ENCODE measurements at places on chromosomes 12 and 14. TPM values are rescaled to one million over a fixed set of nuclear protein-coding genes. Genes with fewer than 3 reads are reported as not detected.

GRCh38 chr12:43316520-43316919, 235.5 kb downstream of the ADAMTS20 start:
- no peaks in the 10 kb centered on the region for H3K27me3 ChIP-seq
- H3K4me3 ChIP-seq: no peak overlapping the region
- no peak overlapping the region for H3K27ac ChIP-seq
- DNase-seq: no peak
- H3K4me1 ChIP-seq: no peaks in the 10 kb centered on the region

GRCh38 chr14:64880221-64881121, 764 bp upstream of the SPTB start:
- H3K27me3 ChIP-seq: peaks cover 47% of the 10 kb centered on the region
- peak; percentile 56 for DNase-seq
- no peaks in the 10 kb centered on the region for H3K36me3 ChIP-seq
- H3K4me3 ChIP-seq: peak overlapping the region; percentile 62

DNA sequence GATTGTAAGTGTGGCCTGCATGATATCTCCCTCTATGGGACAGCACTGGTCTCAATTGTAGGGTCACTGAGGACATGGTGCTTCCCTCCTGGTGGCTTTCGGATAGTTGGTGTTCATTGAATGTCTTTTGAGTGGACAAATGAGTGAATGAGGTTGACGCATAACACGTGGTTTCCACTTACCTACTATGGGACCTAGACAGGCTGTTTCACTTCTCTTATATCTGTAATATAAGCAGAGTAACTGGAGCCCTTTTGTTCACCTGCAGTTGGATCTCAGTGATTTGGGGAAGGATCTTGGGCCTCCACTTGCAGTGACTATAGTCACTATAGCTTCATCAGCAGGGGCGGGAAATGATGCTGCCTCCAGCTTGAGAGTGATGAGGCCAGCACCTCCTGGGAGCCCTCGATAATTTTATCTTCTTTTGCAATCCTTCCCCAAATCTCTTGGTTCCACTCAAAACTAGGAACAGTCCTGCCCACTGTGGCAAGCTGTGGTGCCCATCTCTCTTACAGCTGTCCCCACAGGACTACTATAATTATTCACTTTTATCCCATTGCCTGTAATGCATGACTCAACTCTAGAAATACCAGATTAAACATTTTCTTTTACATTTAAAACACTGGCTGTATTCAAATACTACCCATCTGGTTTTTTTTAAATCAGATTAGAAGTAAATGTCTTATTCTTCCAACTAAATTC, 242.9 kb downstream of the CHST11 start:
- H3K4me3 ChIP-seq: no peak overlapping the region
- H3K27me3 ChIP-seq: no peaks in the 10 kb centered on the region
- DNase-seq: no peak
- H3K27ac ChIP-seq: no peak overlapping the region

DNA sequence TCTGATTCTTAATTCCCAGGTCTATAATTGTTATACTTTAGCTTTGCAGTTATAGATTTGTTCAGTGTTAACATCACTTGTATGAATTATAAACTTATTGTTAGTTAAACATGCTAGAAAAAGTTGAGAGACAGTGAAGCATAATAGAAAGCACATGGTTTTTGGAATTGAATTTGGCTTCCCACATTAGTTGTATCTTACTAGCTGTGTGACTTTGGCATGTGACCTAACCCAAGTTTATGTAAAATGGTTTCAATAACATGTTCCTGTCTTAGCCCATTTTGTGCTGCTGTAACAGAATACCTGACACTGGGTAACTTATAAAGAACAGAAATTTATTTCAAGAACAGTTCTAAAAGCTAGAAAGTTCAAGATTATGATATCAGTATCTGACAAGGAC, 146.3 kb downstream of the PDE3A start:
- DNase-seq: no peak
- H3K4me1 ChIP-seq: no peaks in the 10 kb centered on the region
- no peaks in the 10 kb centered on the region for H3K27me3 ChIP-seq
- no peak overlapping the region for H3K4me3 ChIP-seq
- H3K27ac ChIP-seq: no peak overlapping the region

- H3K27ac ChIP-seq: no peak overlapping the region
- H3K4me3 ChIP-seq: no peak overlapping the region
- no peaks in the 10 kb centered on the region for H3K4me1 ChIP-seq
- no peaks in the 10 kb centered on the region for H3K27me3 ChIP-seq
- no peaks in the 10 kb centered on the region for H3K36me3 ChIP-seq
These were observed 21.0 kb downstream of the PIGH start for GRCh38 chr14:67579040-67579439.

DNA sequence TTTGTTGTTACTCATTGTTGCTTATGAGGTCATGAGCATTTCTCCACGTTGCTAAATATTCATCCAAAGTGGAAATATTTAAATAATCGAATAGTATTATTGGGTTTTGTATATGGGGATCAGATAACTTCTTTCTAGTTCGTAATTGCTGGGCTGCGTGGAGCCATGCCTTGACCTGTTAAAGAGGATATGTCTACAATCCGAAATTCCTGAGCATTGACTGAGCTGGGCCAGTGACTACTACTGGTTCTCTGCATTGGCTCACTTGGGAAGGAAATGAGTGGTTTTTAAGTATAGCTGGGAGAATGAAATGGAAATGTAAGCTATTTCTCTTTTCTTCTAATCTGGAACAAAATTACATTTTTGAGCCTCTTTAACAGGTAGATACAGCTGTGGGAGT, 163.2 kb downstream of the RPL10L start:
- no peak overlapping the region for H3K4me3 ChIP-seq
- H3K36me3 ChIP-seq: no peaks in the 10 kb centered on the region
- H3K4me1 ChIP-seq: no peaks in the 10 kb centered on the region
- no peaks in the 10 kb centered on the region for H3K27me3 ChIP-seq
- no peak for DNase-seq
- no peak overlapping the region for H3K27ac ChIP-seq

GRCh38 chr14:74508292-74508731, 14.7 kb downstream of the ISCA2 start:
- H3K27me3 ChIP-seq: no peaks in the 10 kb centered on the region
- no peak for DNase-seq
- no peak overlapping the region for H3K4me3 ChIP-seq
- H3K4me1 ChIP-seq: no peaks in the 10 kb centered on the region
- H3K27ac ChIP-seq: no peak overlapping the region

- no peak for DNase-seq
- no peaks in the 10 kb centered on the region for H3K27me3 ChIP-seq
- no peak overlapping the region for H3K4me3 ChIP-seq
- no peaks in the 10 kb centered on the region for H3K4me1 ChIP-seq
These were observed 5.2 kb upstream of the PRH1 start for GRCh38 chr12:10889226-10889625.

- no peak for DNase-seq
- peaks cover 5% of the 10 kb centered on the region for H3K36me3 ChIP-seq
- H3K27me3 ChIP-seq: peaks cover 51% of the 10 kb centered on the region
- peak overlapping the region; percentile 87 for H3K27ac ChIP-seq
- peak overlapping the region; percentile 77 for H3K4me3 ChIP-seq
These were observed 300 bp upstream of the CCND2 start for GRCh38 chr12:4273273-4273651.

DNA sequence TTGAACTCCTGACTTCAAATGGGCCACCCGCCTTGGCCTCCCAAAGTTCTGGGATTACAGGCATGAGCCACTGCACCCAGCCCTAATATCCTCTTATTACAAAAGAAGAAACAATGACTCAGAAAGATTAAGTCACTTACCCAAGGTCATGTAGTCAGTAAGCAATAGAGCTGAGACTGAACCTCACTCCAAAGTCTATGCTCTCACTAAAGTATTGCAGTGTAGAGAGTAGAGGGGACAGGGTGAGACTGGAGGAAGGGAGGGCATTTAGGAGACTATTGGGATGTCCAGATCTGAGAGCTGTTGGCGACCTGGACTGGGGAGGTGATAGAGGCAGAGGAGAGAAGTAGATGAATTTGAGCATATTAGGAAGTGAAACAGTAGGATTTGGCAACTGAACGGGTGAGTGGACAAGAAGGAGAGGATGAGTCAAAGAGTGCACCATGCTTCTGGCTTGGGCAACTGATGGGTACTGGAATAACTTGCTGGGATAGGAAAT, 11.8 kb downstream of the P2RX7 start:
- H3K27ac ChIP-seq: peak overlapping the region; percentile 80
- peaks cover 13% of the 10 kb centered on the region for H3K4me1 ChIP-seq
- H3K4me3 ChIP-seq: no peak overlapping the region
- no peak for DNase-seq

DNA sequence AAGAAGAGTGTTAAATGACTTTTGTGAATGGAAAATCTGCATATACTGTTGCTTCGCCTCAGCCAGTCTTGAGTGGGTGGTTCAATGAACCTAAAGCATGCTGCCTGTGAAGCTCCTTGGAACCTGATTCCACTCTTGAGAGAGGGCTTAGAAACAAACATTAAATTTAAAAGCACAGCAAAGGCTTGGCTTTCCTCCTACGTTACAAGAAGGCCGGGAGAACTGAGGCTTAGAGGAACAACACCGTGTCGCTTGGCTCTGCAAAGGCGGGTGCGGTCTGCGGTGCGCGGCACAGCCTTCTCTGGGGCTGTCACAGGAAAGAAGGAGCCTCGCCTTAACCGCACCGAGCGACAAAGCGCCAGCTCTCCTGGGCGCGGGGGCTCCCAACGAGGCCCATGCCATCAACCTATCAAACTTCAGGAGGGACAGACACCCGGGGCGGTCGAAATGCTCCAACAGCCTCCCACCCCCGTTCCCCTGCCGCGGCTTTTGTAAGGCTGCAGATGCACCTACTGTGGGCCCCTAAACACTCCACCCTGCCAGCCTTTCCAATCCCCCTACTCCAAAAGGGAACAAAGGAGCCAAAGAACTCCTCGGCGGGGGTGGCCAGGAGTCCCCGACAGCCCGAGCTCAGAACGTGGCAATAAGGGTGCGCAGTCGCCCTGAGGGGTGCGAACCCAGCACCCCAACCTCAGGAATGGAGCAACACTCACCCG, 729 bp downstream of the OSBPL8 start:
- H3K36me3 ChIP-seq: no peaks in the 10 kb centered on the region
- H3K27me3 ChIP-seq: no peaks in the 10 kb centered on the region
- DNase-seq: peak; percentile 80
- H3K27ac ChIP-seq: peak overlapping the region; percentile 97
- peak overlapping the region; percentile 93 for H3K4me3 ChIP-seq

DNA sequence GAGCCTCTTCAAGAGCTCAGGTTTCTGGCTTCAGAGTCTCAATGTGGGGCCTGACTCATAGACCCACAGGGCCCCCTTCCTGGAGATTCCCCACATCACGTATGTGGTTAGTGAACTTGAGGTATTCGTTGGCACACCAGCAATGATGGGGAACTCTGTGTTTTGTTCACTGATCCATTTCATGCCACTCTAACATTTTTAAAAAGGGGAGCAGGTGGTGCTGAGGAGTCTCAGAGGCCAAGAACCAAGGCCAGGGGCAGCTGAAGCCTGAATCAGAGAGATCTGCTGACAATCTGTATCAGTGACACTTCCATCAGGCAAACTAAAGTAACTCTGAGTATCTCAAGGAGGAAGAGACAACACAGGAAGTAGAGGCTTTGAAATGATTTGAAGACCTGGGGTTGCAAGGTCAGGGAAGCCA, 323.4 kb downstream of the VRK1 start:
- no peak overlapping the region for H3K4me3 ChIP-seq
- H3K27me3 ChIP-seq: peaks cover 7% of the 10 kb centered on the region
- H3K36me3 ChIP-seq: no peaks in the 10 kb centered on the region

- no peak overlapping the region for H3K4me3 ChIP-seq
- H3K36me3 ChIP-seq: no peaks in the 10 kb centered on the region
- H3K4me1 ChIP-seq: no peaks in the 10 kb centered on the region
- no peak for DNase-seq
These were observed 279.7 kb upstream of the TMTC1 start for GRCh38 chr12:30063435-30063945.

- H3K4me3 ChIP-seq: no peak overlapping the region
- H3K36me3 ChIP-seq: no peaks in the 10 kb centered on the region
- H3K4me1 ChIP-seq: no peaks in the 10 kb centered on the region
- no peak overlapping the region for H3K27ac ChIP-seq
- no peak for DNase-seq
These were observed 498.4 kb downstream of the RMST start for GRCh38 chr12:97960741-97961608.

DNA sequence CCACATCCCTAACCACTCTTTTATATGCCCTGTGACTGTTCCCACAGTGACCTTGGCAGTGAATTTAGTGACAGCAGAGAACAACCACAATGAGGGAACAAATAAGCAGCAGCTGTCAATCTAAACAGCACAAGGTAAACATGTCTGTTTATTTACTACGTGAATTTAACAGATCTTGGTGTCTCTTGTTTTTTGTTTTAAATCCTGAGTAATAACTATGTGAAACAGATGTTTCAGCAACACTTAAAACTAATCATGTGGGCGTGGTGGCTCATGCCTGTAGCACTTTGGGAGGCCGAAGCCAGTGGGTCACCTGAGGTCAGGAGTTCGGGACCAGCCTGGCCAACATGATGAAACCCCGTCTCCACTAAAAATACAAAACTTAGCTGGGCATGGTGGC, 17.0 kb upstream of the CFAP54 start:
- no peaks in the 10 kb centered on the region for H3K27me3 ChIP-seq
- H3K36me3 ChIP-seq: no peaks in the 10 kb centered on the region
- H3K4me1 ChIP-seq: no peaks in the 10 kb centered on the region
- no peak overlapping the region for H3K27ac ChIP-seq

DNA sequence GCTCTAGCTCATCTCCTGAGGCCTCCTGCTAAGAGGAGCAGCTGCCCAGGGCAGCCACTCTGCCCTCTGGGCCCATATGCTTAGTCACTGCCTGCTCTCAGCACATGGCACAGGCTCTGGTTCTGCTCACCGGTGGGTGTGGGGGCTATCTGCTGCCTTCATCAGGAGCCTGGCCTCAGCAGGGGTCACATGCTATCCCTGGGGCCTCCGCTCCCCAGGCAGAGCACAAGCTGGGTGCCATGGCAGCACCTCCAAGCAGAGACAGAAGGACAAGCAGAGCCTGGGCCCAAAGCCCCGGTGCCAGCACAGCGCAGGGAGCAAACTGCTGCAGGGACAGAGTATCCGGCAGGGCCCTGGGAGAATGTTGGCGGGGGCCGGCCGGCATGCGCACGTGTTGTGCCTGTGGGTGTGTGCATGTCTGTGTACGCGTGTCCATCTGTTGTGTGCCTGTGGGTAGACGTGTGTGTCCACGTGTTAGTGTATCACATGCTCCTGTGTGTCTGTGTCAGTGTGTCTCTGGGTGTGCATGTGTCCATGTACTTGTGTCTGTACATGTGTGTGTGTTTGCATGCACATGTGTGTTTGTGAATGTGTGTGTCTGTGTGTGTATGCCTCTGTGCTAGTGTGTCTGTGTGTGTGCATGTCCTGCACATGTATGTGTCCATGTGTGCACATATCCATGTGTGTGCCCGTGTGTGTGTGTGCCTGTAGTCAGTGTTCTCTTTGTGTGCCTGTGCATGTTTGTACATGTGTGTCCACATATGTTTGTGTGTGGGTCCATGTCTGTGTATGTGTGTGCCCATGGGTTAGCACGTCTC, 326.9 kb downstream of the TMEM121 start:
- no peak overlapping the region for H3K4me3 ChIP-seq
- peak; percentile 42 for DNase-seq
- no peaks in the 10 kb centered on the region for H3K4me1 ChIP-seq

GRCh38 chr14:73211251-73212040, 25.9 kb upstream of the PAPLN start:
- no peaks in the 10 kb centered on the region for H3K27me3 ChIP-seq
- H3K36me3 ChIP-seq: peaks cover 91% of the 10 kb centered on the region
- no peak for DNase-seq

- H3K27me3 ChIP-seq: no peaks in the 10 kb centered on the region
- no peak overlapping the region for H3K4me3 ChIP-seq
- H3K27ac ChIP-seq: no peak overlapping the region
These were observed 215.0 kb downstream of the BMP4 start for GRCh38 chr14:53741479-53742232.

PRKD1 gene
- total RNA-seq: 14.9 TPM

ABHD12B gene
- not detected for total RNA-seq

MGAT4C gene
- total RNA-seq: 0.21 TPM

KRT71 gene
- not detected for total RNA-seq

KRT80 gene
- 3.0 TPM for total RNA-seq

TEX52 gene
- total RNA-seq: not detected

RFLNA gene
- total RNA-seq: 0.50 TPM
